Small intestine (tissue), 16 donors: ENCODE measurements at places on chromosomes 1 and 21.

DNA sequence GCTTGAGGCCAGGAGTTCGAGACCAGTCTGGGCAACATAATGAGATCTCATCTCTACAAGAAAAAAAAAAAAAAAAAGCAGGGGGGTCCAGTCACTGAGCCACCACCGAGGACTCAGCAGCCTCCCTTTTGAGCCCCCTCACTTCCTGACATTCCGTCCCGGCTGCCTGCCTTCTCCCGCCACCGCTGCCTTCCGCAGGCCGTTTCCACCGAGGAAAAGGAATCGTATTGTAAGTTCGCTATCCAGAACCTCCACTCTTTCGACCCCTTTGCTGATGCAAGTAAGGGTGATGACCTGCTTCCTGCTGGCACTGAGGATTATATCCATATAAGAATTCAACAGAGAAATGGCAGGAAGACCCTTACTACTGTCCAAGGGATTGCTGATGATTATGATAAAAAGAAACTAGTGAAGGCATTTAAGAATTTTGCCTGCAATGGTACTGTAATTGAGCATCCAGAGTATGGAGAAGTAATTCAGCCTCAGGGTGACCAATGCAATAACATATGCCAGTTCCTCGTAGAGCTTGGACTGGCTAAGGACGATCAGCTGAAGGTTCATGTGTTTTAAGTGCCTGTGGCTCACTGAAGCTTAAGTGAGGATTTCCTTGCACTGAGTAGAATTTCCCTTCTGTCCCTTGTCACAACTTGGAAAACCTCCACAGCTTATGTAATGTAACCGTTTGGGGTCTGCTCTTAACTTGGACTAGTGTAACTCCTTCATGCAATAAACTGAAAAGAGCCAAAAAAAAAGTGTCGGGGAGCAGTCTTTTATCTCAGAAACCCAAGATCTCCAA, 55.6 kb downstream of the GLUL start:
- DNase-seq, result no peak

- DNase-seq, result no peak
Measured at GRCh38 chr1:74673351-74674111, at the start of gene ERICH3. Gene ERICH3, minus strand, starts transcription at chr1:74673792. Its CDS starts 273 bp downstream, at chr1:74673519.

GRCh38 chr1:172154551-172154950, 265.9 kb upstream of the C1orf105 start:
- DNase-seq, result no peak

DNA sequence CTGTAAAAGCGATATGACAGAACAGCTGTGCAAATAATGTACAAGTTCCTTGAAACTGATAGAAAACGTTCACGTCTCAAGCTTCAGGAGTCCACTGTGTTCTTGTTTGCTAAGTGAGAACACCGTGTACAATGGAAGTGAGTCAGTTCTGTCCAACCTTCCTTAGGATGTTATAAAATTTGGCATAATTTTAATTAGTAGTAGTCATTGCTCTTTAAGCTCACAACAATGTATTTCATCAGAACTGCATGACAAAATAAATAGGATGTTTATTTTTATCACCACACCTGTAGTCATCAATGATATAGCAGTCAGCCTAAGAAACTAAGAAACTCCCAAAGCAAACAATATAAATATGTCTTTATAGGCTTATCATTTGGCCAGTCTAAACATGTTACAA, 53.0 kb downstream of the RGS2 start:
- peak; percentile 33 for DNase-seq

- peak; percentile 80 for DNase-seq
Measured at GRCh38 chr1:30707412-30708360, 15.7 kb downstream of the MATN1 start.

- peak; percentile 44 for DNase-seq
Measured at GRCh38 chr21:30340714-30341573, 3.5 kb upstream of the KRTAP27-1 start.

DNA sequence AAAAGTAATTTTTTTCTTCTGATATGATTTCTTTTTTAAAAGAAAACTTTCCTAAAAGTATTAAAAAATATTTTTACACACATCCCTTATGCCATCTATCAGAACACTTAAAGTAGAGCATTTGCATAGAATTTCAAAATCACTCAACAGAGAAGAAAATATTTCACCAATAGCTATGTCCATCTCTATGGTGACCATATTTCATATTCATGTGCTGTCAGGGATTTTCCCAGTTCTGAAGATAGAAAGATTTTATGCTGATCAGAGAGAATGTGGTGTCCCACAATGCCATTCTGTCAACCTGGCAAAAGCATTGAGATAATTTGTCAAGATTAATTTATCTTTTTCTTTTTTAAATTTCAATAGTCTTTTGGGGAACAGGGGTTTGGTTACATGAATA, 87.0 kb downstream of the C4BPA start:
- no peak for DNase-seq

DNA sequence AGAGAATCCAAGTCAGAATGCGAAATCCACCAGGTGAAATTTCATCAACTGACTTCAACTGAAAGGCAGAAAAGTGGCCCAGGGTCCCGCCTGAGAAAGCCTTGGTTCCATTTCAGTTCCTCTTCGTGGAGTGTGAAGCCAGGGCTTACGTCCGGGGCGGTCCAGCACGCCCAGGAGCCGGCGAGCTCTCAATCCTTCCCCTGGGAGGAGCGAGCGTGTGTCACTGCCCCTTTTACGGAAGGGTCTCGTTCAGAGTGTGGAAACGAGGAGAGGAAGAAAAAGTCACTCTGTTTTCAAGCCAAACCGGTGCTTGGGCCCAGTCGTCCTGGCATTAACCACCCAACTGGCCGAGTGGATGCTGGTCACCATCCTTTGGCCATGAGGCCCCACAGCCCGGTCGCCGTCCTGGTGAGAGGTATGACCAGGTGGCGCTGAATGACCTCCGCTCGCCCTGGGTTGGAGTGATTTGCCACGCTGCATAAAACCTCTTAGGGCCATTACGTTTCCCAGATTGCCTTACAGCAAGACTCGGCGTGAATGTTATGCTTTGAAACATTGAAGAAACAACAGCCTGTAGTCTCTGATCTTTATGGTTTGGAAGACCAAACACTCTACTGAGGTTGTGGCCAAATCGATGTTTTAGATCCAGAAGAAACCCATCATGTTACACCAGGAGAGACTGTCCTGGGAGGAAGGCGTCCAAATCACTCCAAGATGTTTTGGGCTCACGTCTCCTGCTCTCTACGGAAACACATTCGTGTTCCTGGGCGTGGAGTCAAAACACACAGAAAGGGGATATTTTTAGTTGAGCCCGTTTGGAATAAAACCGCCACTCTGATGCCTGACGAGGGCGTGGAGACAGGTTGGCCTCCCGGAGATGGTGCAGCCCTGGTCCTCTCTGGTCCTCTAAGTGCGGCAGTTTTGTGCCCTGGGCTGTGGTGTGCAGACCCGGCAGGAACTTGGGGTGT, 93.6 kb upstream of the ACTRT2 start:
- no peak for DNase-seq

DNA sequence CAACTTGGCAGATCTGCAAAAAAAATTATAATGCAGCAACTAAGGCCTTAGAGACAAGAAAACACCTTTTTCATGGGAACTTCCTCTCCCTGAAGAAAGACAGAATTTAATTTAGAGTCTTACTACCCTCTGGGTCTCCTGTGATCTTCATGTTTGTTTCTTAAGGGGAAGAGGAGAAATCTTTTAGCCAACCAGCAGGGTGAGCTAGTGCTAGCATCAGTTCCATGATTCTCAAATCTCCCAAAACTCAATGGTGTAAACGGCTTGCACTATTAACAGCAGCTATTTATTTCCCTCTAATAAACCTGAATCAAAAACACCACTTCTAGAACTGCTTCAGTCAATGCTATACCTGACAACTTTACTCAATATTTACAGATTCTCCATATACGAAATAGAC, 3.8 kb downstream of the ZNF644 start:
- no peak for DNase-seq

DNA sequence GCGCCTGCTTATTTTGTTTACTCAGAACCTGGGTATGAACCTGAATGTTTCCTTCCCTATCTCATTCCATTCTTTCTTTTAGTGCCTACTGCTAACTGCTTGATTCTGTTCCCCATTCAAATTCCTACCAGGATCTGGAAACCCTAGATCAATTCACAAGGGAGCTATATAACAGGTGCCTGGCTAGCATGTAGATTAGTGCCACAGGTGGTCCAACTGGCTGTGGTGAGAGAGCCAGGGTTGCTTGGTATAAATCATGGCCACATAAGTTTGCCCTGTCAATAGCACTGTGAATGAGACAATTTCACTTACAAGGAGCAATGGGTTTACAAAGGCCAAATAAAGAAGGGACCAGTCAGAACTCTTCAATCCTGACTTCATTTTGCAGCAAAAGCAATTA, 6.6 kb upstream of the PRPF38B start:
- no peak for DNase-seq

- no peak for DNase-seq
Measured at GRCh38 chr1:231919886-231920285, 293.3 kb downstream of the DISC1 start.

DNA sequence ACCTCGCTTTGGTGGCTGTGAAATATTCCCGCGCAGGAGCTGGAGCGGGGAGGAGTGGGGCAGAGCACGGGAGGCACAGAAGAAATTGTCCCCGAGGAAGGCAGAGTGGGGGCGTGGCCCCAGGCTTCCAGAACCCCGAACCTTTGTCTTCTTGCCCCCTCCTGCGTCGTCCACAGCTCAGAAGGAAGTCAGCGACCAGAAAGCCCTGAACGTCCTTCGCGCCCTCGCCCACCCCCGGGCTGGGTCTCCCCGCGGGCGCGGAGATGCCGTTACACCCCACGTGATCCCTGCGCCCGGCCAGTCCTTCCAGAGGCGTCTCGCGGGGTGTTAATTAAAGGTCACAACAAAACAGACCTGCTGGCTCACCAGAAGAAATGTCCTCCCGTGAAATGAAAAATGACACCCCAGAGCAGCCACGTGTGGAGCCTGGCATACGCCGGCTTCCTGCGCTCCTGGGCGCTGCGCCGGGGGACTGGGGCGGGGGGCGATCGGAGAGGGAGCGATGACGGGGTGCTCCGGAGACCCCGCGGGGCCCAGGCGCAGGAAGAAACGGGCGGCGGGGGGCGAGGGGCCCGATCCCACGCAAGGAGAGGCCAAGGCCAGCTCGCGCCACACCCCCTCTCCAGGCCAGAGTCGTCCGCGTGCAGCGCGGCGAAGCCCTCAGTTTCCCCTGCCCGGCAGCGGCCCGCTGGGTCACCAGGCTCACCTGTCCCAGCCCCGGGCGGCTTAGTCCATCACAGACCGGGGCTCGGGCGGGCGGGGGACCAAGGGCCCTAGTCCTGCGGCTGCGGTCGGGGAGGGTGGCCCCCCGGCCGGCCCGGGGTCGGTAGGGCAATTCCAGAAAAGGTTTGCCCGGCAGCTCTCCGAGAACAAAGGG, 995 bp upstream of the KIF26B start:
- DNase-seq, result no peak

- DNase-seq, result no peak
Measured at GRCh38 chr1:77430966-77431690, 149.3 kb downstream of the AK5 start.

GRCh38 chr1:50080904-50081586, 27.7 kb upstream of the ELAVL4 start:
- peak; percentile 7 for DNase-seq

- no peak for DNase-seq
Measured at GRCh38 chr1:39590546-39590945, 14.0 kb upstream of the PABPC4 start.

DNA sequence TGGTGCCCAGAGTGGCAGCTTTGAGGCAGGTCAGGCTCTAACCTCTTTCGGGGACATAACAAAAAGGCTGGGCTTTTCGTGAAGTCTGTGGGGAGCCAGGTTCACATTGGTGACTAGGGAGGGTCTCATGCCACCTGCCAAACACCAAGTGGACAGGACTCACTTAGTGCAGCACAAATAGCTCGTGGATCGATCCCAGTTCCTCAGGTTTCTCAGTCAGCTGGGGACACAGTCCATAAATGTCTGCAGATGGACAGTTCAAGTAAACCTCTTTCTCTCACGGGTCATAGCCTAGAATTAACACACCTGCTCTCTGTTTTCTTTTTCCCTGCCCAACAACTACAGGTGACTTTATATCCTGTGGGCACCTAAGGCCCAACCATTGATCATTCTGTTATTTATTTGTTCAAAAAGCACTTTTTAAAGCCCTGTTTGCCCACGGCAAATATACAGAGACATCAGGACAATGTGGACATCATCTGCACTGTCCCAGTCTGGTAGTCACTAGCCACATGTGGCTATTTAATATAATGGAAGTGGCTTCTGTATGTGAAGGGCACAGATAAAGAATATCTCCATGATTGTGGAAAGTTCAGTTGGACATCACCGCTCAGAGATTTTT, 53.5 kb downstream of the CAPN2 start:
- DNase-seq, result no peak
